Panc1 (cell line): ENCODE measurements at places on chromosomes 2 and 18.

DNA sequence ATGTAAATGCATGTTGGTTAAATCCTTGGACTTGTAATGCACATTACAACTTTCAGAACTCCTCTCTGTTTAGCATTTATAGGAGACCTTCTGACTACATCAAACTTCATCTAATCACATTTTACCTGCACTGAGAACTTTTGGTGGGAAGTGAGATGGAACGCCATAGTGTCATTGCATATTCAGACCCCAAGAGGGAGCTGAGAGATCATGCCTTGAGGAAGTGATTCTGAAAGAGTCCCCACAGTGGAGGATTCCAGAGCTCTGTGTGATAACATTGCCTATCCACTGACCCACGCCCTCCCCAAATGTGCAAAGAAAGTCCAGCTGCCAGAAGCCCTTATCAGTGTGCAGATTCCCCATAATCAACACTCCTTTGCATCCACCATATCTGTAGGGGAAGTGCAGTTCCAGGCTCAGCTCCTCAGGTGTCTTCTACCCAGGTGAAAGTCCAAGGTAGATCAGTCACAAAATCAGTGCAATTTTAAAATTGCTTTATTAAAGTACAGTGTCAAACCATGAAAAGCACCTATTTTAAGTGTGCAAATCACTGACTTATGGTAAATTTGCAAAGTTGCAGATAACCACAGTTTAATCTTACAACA, 212.4 kb downstream of the RPIA start:
- no peak for DNase-seq

- no peak for DNase-seq
Measured at GRCh38 chr2:179393481-179393880, 128.8 kb upstream of the SESTD1 start.

GRCh38 chr2:25720575-25720974, 47.2 kb upstream of the DTNB start:
- DNase-seq, result no peak

DNA sequence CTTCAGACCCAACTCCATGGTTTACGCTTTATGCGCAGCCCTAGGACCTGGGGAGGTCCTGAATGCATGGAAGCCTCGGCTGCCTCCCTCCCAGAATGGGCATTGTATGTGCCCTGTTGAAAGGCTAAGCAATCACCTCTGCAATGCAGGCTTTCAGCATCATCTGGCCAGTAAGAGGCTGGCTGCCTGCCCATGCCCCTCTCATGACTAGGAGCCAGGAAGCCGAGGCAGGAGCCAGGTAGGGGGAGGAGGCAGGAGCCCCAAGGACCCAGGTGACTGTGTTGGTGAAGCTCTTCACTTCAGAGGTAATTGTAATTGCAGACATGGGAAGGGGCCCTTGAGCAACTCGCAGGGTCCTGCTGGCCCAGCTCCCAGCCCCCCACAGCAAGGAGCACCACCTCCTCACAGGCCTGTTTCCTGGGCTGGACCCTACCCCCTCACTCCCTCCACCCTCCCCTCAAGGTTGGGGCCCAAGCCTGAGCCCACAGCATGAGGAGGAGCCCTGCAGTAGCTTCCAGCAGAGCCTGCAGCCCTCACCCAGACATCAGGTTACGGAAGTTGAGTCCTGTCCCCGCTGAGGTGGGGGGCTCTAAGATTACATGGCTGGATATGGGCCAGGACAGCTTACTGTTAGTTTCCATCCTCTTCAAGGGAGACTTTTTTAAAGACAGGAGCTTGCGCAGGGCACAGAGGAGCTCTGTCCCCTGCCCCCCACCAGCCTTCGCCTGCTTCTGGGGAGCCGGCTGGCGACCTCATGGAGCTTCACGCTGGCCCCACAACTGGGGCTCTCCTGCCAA, 21.9 kb downstream of the CRACDL start:
- no peak for DNase-seq

GRCh38 chr2:28604284-28604843, 108.5 kb downstream of the PLB1 start:
- no peak for DNase-seq
